ENCODE measurements at places on chromosomes 4 and X.

GRCh38 chr4:106315476-106315967 is 487 bp downstream of the TBCK start:
- DNase-seq, result no peak

DNA sequence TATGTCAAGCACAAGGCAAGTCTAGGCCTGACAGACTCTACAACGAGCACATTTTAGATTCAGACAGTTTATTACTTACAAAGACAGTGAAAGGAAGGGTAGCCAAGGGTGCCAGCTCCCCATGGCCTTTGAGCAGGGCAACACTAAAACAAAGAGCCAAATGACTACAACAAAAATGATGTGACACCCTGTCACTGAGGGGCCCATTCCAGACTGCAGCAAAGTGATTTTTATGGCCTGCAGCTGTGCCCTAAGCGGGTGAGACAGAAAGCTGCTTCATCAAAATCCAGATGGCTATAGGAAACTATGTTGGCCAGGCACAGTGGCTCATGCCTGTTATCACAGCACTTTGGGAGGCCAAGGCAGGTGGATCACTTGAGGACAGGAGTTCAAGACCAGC is 13.4 kb upstream of the RP2 start:
- DNase-seq, result no peak

GRCh38 chrX:11967986-11968869 is 170.0 kb upstream of the FRMPD4 start:
- no peak for DNase-seq

GRCh38 chr4:48596336-48596735 is 106.3 kb downstream of the ZAR1 start:
- DNase-seq, result no peak

- DNase-seq, result no peak
Measured at GRCh38 chrX:10395179-10395578, 225.2 kb downstream of the MID1 start.

DNA sequence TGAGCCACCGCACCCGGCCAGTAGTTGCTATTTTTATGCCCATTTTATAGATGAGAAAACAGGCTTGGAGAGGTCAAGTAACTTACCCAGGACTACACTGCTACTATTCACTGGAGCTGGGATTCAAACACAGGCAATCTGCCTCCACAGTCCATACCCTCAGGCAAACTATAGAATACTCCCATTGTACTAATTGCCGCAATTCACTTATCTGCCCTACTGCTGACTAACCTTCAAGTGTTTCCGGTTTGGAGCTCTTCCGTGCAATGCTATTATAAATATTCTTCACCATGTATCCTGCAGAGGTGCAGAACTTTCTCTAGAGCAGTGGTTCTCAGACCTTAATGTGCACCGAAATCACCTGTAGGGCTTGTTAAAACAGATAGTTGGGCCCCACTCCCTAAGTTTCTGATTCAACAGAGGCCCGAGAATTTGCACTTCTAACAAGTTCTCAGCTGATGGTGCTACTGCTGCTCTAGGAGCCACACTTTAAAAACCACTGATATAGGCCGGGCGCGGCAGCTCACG is 1.9 kb upstream of the G3BP2 start:
- DNase-seq, result no peak

DNA sequence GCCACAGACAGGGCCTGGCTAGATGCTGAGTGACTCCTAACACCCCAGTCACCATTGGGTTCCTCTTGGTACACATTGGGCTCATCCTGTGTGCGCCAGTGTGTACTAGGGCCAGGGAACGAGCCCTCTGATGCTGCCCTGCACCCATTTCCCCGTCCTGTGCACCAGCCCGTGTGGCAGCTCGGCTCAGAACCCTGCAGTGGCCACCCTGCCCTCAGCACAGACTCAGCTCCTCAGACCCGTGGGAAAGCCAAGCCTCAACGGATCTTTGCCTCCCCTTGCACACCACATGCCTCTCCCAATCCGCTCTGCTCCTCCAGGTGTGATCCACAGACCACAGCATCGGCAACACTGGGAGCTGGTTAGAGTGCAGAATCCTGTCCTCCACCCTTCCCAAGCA is 38.6 kb downstream of the EVC start:
- DNase-seq, result no peak

DNA sequence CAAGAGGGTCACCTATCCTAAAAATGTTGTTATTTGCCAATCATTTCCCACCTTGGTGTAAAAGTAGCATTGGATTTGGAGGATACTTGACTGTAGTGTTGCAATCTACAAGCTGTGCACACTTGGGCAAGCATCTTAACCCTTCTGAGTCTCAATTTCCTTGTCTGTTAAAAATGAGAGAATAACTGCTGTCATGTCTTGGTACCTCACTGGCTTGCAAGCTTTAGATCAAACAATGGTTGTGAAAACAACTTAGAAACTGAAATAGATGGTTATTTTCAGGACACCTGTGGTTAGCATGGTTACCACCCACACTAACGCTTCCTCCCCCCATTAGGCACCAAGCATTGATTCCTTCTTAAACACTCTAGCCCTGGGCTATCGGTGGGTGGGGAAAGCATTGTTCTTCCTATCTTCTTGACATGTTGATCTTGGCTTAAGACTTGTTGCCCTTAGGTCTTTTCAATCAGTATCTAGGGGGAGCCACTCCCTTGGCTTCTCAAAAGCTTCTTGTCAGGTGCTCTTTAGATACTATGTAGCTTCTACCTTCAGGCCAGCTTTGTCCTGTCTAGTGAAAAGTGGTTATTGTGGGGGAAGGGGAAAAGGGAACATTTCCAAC is 10.6 kb upstream of the AMOT start:
- no peak for DNase-seq

GRCh38 chr4:186105647-186106321 is 1.3 kb downstream of the FAM149A start:
- DNase-seq, result no peak

GRCh38 chrX:39883666-39884065 is 214.1 kb downstream of the BCOR start:
- DNase-seq, result no peak

DNA sequence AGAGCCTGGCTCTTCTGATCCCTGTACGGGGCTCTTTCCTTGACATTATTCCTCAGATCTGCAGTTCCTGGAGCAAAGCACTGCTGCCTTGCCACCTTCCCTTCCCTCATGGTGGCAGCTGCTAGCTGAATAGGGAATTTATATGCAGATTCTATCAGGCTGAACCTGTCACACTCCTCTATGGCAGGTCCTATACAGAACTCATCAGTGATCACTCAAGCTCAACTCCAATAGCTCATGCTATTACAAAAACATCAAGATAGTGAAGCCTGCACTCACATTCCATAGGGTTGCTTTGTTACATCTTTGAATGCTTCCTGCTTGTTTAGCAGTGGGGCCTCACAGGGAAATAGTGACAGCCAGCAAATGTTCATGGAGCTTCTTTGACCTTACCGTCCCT is 71.7 kb downstream of the SLC2A9 start:
- DNase-seq, result no peak

GRCh38 chr4:123463869-123464268 is 67.3 kb downstream of the SPRY1 start:
- no peak for DNase-seq

GRCh38 chrX:3738509-3738908 is 25.1 kb upstream of the PRKX start:
- no peak for DNase-seq

DNA sequence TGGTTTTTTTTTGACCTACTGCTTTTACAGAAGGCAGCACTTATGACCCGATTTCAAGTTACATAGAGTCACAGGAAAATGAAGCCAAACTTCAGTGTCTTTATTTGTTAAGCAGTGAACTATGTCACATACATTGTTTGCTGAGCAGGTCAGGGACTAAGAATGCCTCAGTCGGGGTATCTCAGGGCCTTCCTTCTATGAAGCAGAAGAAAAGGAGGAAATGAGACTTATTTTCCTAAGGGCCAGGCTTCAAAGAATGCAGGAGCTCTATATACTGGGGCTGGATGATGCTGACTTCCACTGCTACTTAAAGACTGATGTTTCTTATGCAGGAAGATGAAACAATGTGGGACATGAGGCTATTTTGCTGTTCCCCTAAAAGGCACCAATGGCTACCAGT is 558.4 kb upstream of the IGFBP7 start:
- DNase-seq, result no peak

DNA sequence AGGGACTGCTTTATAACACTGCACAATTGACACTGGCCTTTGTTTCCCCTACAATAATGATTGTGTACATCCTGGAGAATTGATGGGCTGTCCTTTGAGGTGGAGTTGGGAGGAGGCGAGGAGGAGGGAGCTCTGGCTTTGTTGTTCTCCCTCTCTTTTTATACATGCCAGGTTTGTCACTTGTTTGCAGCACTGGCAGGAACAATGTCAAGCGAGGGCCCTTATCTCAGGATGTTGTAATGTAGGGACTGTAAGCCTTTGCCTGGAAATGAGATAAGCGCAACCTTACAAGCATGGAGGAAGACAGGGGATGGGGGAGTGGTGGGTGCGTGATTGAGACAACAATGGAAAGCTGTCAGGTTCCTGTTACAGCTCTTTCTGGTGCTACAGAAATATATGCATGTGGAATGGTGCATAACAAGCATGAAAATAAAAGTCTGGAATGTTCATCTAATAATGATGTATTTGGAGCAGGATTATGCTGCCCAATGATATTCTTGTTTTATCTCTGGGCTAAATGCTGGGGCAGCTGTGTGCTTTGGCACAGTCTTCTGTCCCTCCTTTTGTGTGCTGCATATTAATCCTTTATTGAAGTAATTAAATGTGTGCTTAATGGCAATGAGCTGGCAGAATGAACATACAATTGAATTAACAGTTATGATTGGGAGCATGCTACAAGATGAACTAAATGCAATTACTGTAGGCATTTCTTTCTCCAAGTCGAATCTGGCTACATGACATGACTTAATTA is 294.4 kb downstream of the GPAT3 start:
- no peak for DNase-seq

DNA sequence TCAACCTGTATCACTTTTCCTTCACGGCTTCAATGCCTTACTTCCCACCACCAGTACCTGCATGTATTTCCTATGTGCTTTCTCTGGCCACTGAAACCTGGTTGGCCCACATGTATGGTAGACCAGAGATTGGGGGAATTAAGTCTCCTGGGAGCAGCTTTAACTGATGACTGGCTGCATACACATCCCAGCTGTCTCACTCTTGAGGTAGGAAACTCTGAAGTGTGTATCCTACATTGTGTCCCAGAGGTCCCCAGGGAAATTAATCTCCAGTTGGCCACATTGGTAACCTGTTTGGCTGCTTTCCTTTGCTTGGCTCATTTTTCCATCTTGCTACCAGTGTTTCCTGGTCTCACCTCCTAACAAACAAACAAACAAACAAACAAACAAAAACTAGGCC is 124.4 kb downstream of the ZNF827 start:
- no peak for DNase-seq

DNA sequence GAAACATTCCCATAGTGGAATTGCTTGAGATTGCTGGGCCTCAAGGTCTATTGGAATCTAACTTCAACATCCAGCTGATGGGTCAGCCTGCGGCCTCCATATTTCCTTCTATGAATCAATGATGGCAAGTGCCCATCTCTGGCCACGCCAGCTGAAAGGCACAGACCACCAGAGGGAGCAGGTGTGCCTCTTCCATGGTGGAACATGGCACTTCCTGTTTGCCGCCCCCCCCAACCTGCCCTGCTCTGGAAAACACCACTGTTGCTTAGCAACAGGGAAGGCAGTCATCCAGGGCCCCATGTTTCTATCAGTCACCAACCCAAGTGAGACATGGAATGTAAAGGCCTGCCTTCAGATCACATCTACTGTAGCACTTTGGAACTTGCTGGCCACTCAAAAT is 11.6 kb downstream of the PAGE4 start:
- no peak for DNase-seq

GRCh38 chr4:115361781-115362180 is 248.4 kb upstream of the NDST4 start:
- no peak for DNase-seq

- DNase-seq, result no peak
Measured at GRCh38 chrX:107678957-107679740, 50.8 kb downstream of the PRPS1 start.

- DNase-seq, result no peak
Measured at GRCh38 chr4:151359576-151359975, 34.2 kb upstream of the SH3D19 start.

DNA sequence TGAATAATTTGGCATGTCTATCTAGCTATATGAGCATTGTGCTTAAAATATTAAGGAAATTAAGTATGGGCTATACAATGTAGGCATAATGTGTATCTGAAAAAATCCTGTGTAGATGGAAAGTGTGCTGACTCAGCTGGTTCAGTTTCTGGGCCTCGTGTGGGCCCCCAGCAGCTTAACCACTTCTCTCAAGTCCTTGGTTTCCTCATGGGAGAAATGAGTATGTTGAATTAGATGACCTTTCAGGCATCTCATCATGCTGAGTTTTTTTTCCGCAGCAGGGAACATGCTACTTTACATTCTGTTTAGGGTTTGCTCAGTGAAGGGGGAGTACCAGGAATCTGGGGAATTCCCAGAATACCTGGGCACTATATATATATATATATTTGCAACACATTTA is 30.5 kb downstream of the RHOH start:
- DNase-seq, result no peak

- no peak for DNase-seq
Measured at GRCh38 chr4:80216100-80216761, 18.9 kb downstream of the PRDM8 start.

GRCh38 chr4:15451181-15451865 is 18.4 kb upstream of the CC2D2A start:
- no peak for DNase-seq

- DNase-seq, result no peak
Measured at GRCh38 chr4:163610648-163611047, 116.2 kb downstream of the TMA16 start.

DNA sequence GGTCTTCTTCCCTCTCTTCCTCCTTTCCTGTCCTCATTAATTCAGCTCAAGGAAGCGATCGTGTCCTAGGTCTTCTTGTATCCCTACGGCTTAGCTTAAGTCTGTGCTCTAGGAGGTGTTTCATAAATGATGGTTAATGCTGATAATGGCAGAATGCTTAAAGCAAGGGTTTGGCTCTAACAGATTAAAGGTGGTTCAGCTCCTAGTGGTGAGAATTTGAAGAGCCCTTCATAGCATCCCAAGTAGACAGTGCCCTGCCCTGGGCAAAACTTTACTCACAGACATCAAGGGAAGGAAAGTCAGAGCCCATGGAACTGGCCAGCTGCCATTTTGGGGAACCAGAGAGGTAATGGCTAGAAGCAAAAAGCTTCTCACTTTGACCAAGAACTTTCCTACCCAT is 47.0 kb upstream of the PGRMC1 start:
- no peak for DNase-seq

DNA sequence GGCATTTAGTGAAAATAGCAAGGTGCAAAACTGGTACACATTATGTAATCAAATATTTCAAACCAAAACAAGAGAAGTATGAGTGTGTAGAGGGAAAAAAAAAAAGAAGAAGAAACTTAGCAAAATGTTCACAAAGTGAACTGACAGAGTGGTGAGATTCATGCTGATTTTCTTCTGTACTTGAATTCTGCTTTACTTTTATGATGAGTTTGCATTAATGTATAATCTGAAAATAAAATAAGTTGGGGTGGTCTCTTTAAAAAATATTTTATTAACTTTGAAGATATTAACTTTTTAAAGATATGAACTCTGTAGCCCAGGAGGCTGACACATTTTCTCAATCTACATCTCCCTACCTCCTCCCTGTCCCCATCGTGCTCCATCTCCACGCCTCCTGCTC is 185.1 kb downstream of the QDPR start:
- DNase-seq, result no peak

- DNase-seq, result no peak
Measured at GRCh38 chr4:10703156-10703555, 18.6 kb upstream of the CLNK start.

GRCh38 chrX:39630344-39630743 is 467.4 kb downstream of the BCOR start:
- DNase-seq, result no peak

- no peak for DNase-seq
Measured at GRCh38 chr4:157291071-157291470, 70.5 kb downstream of the GRIA2 start.

All from activated gamma-delta T cell (primary cell).